ENCODE measurements at places on chromosomes 11 and 22. TPM values are rescaled to one million over a fixed set of nuclear protein-coding genes. Genes with fewer than 3 reads are reported as not detected.

MMP11 gene
- 3.2 TPM for total RNA-seq

NAALAD2 gene
- 0.81 TPM for total RNA-seq

CD6 gene
- total RNA-seq = 1.3 TPM

SLC25A18 gene
- not detected for total RNA-seq

GPR83 gene
- total RNA-seq = not detected

KIRREL3 gene
- total RNA-seq = not detected

CARNS1 gene
- 3.0 TPM for total RNA-seq

OR4A16 gene
- total RNA-seq = not detected

- DNase-seq = no peak
Observed at GRCh38 chr22:44855855-44856254, 103.5 kb downstream of the ARHGAP8 start.

DNA sequence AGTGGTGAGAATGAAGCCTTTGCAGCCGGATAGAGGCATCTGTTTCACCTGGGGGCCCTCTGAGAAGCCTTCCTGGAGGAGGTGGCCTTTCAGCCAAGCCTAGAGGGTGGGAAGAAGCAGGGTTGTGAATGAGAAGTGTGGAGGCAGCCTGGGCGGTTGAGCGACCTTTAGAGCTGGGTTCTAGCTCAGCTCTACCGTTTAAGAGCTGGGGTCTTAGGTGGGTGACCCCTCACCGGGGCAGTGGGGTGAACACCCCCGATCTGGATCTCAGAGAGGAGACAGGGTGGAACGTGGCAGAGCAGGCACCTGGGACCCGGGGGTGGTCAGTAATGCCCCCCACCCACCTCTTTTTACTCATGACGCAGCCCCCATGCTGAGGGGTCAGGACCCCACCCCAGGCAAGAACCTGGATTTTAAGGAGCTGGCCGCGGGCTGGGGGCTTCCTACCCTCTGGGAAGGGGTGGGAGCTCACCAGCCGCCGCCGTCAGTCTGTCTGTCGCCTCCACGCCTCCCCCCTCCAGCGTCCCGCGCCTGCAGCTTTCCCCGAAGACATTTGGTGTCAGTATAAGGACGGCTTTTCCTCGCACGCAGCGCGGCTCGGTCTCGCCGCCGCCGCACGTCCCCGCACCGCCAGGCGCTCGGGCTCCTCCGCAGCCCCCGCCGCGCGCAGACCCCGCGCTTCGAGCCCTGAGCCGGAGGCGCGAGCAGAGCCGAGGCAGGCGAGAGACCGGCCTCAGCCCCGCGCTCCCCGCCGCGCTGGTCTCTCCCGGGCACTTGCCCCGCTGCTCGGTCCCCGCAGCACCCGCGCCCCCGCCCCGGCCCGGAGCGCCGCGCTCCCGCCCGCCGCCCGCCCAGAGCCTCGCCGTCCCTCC, 13.3 kb upstream of the CACNA1I start:
- DNase-seq = no peak

DNA sequence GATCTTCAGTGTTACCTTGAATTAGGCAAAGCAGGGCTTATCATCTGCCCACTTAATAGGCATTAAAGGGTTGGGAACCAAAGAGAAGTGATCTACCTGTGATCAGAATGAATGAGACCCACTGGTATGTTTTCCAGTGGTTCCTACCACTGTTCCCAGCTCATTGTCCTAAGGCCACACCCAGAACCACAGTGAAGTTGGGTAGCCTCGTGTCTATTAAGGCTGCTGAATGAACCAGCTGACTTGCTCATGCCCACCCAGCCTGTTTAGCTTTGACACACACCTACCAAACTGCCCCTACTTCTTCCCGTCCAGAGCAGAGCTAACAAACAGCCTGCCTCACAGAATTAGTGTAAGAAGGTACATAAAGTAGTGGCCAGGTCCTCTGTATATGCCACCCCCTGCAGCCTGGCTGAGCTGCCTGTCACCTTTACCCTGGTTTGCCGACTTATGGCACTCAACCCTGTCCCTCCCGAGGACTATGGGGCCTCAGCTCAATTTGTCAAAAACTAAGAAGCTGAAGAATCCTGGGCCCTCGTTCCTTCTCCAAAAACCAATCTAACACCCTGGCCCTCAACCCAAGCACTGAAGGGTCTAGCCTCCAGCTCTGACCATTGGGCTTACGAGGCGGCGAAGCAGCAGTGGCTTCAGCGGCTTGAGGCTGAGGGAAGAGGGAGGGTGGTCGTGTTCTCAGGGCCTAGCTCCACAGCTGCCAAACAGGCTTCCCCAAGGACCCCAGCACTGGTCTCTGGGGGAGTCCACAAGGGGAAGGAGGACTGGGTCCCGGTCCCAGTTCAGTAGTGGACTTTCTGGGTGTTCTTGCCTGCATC, 9.8 kb downstream of the UCP2 start:
- no peak for DNase-seq

DNA sequence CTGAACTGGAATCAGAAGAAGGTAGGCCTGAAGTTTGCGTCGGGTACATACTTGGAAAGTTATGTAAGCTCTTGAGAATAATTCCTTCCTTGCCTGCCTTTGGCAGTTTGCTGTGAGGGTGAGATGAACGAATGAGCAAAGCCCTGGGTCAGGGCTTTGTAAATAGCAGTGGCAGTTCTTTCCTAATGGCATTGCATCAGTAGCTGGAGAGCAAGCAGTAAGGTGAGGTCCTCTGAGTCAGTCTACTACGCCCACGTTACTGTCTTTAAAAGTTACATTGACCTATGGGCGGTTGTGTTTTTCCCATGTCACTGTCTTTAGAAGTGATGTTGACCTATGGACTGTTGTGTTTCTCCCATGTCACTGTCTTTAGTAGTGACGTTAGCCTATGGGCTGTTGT, 179.1 kb upstream of the E2F8 start:
- no peak for DNase-seq

- DNase-seq = no peak
Observed at GRCh38 chr11:10770626-10771254, 19.7 kb downstream of the CTR9 start.

- peak; percentile 77 for DNase-seq
Observed at GRCh38 chr11:65134952-65135632, 773 bp upstream of the SYVN1 start.

- DNase-seq = no peak
Observed at GRCh38 chr11:27934830-27935145, 173.2 kb downstream of the KIF18A start.

GRCh38 chr11:85044911-85045310, 582.2 kb downstream of the DLG2 start:
- DNase-seq = no peak

DNA sequence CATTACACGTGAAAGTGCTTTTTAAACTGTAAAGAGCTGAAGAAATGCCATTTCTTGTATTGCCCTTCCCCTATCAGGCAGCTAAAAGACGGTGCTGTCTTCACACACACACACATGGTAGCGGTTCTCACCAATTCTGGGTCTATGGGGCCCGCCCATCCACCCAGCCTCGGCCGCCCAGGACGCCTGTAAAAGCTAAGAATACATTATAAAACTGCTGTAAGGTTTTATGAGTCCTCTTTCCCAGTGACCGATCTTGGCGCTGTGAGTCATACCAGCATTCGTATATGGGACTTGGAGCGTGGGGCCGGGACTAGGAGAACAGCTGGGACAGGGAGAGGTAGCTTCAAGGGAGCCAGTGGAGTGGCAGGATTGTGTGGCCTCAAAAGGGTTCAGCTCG, 149.7 kb upstream of the CADM1 start:
- no peak for DNase-seq

DNA sequence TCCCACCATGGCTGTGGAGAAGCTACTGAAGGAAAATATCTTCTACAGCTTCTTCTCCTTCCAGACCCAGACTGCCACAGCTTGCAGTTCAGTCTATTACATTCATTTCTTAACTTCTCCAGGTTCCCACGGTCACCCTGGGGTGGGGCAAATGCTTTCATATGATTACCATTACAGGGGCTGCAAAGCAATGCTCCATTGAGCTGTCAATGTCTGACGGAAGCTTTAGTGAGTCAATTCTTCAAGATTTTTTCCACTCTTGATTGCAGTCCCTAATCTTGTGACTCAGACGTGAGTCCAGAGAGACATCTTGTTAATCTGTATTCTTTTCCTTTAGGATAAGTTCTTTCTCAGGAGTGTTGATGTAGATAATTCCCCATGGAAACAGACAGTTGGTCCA, 233.4 kb upstream of the DDI1 start:
- DNase-seq = no peak

DNA sequence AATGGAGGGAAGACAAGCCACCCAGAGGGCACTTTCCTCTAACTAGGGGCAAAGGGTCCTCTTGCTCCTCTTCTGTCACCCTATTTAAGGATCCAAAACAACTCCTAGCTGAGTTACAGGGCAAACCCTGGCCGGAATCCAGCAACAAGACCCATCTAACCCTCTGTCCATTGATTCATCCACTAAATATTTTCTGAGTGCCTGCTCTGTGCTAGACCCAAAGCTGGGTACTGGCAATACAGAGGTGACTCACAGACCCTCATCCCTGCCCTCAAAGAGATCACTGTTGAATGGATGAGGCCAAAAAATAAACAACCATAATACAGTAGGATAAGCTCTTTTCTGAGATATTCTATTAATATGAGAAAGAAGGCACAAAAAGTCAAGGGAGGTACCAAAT, 4.3 kb upstream of the GALNT18 start:
- DNase-seq = no peak

DNA sequence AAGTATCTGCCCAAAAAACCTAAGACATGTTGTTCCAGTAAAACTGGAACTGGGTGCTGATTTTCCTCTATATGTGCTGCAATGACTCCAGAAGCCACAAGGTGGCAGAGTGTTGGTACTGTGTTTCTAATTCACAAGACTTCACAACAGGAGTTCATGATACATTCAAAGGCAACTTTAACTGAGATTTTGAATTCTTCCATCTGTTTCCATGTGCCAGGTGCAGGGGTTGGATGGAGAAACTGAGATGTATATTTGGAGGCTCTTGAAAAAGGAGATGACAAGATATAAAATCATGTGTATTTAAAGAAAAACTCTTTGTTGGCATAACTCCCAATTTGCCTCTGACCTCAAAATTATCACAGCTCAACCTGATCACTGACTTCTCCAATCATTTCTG, 1098.6 kb upstream of the CCDC90B start:
- DNase-seq = peak; percentile 45

DNA sequence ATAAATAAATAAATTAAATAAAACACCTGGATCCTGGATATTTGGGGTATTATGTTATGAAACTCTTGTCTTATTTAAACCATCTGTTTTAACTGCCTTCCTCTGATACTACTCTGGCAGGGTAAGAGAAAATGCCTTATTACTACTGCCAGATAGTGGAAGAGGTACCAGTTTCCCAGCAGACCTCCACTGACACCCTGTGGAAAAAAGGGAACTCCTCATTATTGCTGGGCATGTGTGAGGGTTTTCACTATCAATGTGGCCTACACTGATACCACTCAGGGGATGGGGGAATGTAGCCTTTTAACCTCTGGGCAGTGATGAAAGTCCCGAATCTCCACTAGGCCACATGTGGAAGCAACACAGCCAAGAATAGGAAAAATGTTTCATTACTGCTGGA, 121.0 kb downstream of the LUZP2 start:
- DNase-seq = no peak

GRCh38 chr11:61927501-61927900, 10.1 kb upstream of the RAB3IL1 start:
- no peak for DNase-seq

GRCh38 chr11:65290448-65291165, 24.1 kb upstream of the CDC42EP2 start:
- no peak for DNase-seq

GRCh38 chr11:21768388-21768787, 424.5 kb upstream of the ANO5 start:
- DNase-seq = no peak

GRCh38 chr22:17566776-17567175, 3.5 kb downstream of the SLC25A18 start:
- no peak for DNase-seq

GRCh38 chr11:115256397-115257197, 247.6 kb downstream of the CADM1 start:
- no peak for DNase-seq

- DNase-seq = peak; percentile 63
Observed at GRCh38 chr11:28529540-28530410, 421.6 kb downstream of the METTL15 start.

DNA sequence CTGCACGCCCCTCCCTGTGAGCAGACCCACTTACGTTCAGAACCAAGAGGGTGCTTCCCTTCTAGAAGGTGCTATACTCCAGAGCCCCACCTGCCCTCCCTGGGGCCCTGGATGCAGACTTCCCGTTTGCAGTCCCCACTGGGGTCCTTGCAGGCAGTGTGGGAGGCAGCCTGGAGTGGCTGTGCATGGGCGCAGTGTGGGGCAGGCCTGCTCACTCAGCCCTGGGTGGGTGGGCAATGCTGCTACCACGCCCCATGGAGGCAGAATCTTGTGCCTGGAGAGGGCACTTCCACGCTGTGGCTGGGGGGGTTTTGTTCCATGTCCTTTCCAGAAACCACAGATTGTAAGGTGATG, 116.2 kb downstream of the KCNQ1OT1 start:
- no peak for DNase-seq

DNA sequence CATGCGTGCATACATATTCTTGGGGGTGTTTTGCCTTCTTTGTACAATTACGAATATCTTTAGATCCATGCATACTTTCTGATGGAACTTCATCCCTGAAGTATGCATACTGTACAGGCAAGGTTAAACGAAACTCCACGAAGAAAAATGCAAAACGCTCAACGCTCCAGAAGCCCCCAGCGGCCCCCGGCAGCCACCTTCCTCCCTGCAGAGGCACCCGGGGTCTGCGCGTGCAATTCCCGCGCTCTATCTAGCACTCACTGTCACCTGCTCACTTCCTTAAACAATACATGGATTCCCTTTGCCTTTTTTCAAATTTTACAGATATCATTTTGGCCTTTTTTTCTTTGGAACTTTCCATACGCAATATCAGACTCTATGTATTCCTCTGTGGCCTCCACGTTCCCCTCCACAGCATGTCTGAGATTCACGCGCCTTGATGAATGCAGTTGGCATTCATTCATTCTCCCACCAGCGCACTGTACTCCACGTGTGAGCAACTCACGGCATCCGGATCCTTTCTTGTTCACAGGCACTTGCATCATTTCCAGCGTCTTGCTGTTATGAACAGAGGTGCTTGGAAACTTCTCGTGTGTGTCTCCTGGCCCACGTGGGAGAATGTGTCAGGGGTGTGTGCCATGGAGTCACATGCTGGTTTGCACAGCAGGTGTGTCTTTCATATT, 214.3 kb downstream of the CTTN start:
- no peak for DNase-seq

DNA sequence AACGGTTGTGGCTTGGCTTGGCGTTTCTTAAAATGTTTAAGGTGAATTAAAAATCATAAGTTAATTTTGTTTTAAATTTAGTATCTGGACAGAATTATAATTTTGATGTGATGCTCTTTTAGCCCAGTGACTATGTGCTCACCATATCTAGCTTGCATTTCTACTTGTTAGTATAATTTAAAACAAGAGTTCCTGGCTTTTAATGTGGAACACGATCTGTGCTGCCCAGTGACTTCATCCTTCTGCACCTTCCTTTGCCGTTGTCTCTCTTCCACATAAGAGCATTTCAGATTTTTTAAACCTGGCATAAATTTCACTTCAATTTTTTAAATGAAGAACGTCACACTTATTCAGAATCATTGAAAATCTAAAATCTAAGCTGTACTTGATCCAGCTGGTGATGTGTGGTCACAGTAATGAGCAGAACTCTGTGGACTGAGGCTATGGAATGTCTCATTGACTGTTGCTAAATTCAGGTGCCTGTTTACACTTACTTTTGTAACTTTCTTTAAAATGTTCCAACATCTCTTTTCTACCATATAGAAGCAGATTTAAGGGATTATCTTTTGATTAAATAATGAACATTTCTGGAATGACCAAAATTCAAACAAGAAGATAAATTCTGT, 75.4 kb upstream of the ADSL start:
- no peak for DNase-seq

GRCh38 chr22:37060801-37061610, 9.5 kb downstream of the KCTD17 start:
- no peak for DNase-seq
